ENCODE measurements at places on chromosomes 12 and 14.

DNA sequence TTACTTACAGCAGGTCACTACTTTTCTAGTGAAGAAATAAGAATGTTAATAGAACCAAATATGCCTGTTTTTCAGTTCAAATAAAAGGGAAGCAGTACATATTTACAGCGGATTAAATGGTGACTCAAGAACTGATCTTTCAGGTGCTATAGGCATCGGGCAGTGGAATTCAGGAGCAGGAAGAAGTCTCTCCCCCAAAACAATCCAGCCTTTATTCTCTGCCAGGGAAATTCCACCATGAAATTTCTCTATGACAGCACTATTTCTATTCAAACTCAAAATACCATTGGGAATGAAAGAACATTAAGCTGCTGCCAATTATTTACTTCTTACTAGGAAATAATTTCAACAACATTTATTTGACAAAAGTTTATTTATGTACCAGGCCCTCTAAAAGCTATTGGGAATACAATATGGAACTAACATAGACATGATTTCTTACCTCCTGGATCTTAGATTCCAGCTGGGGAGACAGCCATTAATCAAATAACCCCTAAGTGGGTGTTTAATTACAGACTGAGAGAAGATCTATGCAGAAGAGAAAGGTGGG lies 60.3 kb upstream of the KRR1 start:
- no peak for DNase-seq

- no peak for DNase-seq
Observed at GRCh38 chr12:62714774-62715721, 219.9 kb downstream of the PPM1H start.

DNA sequence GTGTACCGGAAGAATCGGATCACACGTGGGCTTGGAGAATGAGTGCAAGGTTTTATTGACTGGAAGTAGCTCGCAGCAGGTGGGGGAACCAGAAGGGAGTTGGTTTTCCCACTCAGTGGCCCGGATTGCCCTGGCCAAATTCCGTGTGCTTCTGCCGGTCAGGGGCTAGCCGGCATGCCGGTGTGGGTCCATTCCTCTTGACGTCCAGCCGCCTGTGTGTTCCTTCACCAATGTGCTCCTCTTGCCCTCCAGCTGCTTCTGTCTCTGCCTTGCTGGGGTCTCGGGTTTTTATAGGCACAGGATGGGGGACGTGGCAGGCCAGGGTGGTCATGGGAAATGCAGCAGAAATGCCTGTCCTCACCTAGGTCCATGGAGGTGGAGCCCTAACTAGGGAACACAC lies 11.0 kb downstream of the MYRFL start:
- no peak for DNase-seq

DNA sequence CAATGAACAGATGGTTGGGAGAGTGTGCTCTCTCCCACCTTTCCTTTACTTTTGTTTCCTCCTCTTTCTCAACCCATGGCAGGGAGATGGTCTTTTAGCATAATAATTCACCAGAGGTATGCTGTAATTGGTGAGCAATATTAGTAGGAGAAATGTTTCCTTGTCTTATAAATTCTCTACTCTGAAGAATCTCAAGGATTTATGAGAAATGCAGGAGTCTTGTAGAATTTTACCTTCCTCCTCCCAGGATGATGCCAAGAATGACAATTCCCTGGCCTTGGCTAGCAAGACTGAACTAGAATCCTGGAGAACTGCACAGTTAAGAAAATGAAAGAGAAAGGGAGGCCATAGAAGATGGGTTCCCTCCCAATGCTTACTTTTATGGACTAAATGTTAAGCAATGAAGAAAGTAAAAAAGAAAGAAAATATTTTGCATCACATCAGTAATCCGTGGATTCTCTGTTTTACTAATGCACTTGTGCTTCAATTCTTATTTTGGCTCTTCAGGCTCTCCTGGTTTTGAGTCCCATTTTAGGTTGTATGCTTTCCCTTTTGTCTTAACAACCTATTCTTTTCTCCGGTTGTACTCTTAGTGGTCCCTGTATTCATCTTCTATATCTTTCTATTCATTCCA lies 192.9 kb upstream of the GARIN6 start:
- DNase-seq, result no peak

GRCh38 chr12:106098691-106099200 lies 40.0 kb downstream of the NUAK1 start:
- DNase-seq, result no peak

GRCh38 chr14:36028218-36028617 lies 148.3 kb downstream of the PTCSC3 start:
- DNase-seq, result no peak

GRCh38 chr12:103679421-103680170 lies 92.5 kb downstream of the STAB2 start:
- DNase-seq, result no peak

DNA sequence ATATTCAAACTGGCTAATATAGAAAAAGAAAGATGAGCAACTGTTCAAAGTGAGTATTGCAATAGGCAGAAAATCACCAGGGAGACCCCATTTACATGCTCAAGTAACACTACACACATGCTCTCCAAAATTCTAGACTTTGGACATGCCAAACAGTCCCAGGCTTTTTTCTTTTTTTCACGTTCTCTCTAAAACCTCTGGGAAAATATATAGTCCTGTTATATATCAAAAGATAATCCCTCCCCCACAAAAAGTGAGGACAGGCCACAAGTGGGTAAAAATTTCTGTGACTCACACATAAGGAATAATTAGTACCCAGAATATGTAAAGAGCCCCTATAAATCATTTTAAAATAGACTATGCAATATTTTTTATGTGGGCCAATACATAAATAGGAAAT lies 55.2 kb downstream of the EFCAB11 start:
- no peak for DNase-seq

All from CD4-positive, CD25-positive, alpha-beta regulatory T cell (primary cell).